NCI-H82 (cell line): ENCODE measurements at places on chromosomes 1 and 21.

- DNase-seq = peak; percentile 68
These were observed 526 bp downstream of the TPR start for GRCh38 chr1:186374303-186375151.

DNA sequence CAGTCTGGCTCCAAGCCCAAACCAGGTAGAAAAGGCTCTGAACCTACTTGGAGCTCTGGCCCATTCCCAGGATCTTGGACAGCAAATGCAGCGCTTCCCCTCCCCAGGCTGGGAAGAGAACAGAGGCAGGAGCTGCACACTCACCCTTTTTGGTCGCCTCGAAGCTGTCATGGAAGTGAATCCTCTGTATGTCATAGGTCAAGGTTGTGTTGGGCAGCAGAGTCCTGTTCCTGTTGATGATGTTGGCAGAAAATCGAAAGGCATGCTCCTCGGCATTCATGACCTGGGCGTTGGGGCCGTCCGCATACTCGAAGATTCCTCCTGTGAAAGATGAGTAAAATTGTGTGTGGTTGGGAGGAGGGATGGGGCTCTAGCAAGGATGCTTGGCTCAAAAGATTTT lies 143.5 kb downstream of the GRIK3 start:
- no peak for DNase-seq

- DNase-seq = no peak
These were observed 153.4 kb downstream of the CLIC6 start for GRCh38 chr21:34822168-34822567.

- peak; percentile 47 for DNase-seq
These were observed 144.0 kb downstream of the KIF26B start for GRCh38 chr1:245298781-245299180.

DNA sequence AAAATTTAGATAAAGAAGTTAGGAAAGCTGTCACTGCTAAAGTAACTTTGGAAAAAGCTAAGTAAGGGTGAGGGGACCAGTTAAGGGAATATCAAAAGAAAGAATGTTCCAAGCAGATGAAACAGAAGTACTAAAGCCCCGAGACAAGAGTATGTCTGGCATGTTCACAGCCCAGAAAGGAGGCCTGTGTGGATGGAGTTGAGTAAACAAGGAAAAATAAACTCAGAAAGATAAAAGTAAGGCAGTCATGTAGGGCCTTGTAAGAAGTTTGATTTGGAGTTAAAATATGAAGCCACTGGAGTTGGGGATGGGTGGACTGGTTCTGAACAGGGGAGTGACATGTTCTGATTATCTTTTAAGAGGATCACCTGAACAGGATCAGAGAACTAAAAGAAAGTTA lies 177.9 kb downstream of the CDC42BPA start:
- peak; percentile 37 for DNase-seq

GRCh38 chr1:210822932-210823331 lies 311.0 kb downstream of the KCNH1 start:
- no peak for DNase-seq

DNA sequence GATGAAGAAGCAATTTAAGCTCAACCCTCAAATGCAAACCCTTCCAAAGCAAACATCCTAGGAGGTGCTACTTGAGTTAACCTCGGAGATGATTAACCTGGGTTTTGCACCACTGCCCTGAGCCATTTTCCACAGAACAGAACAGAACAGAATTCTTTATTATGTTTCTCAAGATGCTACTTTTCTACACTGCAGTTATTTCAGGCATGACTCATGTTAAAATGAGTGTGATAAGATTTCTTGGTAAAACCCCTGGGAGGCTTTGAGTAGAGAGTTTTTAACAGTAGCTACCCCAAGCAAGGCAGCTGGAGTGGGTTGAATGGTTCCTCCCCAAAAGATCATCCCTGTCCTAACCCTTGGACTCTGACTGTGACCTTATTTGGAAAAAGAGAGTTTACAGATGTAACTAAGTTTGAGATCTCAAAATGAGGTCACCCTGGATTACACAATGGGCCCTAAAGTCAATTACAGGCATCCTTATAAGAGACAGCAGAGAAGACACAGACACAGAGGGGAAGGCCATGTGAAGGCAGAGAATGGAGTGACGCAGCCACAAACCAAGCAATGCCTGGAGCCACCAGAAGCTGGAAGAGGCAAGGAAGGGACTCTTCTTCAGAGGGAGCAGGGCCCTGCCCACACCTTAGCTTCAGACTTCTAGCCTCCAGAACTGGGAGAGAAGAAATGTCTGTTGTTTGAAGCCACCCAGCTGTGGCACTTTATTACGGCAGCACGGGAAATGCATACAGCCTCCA lies 153.4 kb downstream of the ETS2 start:
- DNase-seq = no peak

- DNase-seq = peak; percentile 68
These were observed 20.6 kb downstream of the PYHIN1 start for GRCh38 chr1:158951956-158952355.

DNA sequence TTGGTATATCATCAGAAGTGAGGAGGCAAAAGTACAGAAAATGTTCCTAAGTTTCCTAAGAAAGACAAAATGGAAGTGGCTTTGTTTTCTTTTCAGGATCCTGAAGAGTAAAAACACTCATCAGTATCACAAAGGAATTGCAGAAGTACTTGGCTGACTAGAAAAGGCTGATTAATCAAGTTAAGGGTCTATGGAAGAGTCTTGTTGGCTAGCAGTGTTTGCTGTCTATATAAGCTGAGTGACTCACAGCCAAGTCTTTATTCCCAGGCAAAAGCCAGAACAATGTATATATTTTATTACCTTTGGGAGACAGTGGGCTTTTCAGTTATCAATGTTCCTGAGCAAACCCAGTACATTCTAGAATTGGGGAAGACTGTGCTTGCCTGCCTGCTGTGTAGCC lies 777.0 kb downstream of the PLA2G4A start:
- DNase-seq = no peak

GRCh38 chr1:8395433-8395866 lies 77.5 kb downstream of the SLC45A1 start:
- DNase-seq = no peak

GRCh38 chr1:186494832-186495271 lies 33.9 kb upstream of the PDC start:
- no peak for DNase-seq

- DNase-seq = peak; percentile 23
These were observed 132.3 kb downstream of the ZZZ3 start for GRCh38 chr1:77550135-77550534.

GRCh38 chr1:185534801-185535200 lies 199.4 kb upstream of the HMCN1 start:
- DNase-seq = no peak
